ENCODE measurements at places on chromosomes 4 and X.

GRCh38 chr4:174401471-174402130 is 117.9 kb downstream of the CEP44 start:
- DNase-seq, result no peak

DNA sequence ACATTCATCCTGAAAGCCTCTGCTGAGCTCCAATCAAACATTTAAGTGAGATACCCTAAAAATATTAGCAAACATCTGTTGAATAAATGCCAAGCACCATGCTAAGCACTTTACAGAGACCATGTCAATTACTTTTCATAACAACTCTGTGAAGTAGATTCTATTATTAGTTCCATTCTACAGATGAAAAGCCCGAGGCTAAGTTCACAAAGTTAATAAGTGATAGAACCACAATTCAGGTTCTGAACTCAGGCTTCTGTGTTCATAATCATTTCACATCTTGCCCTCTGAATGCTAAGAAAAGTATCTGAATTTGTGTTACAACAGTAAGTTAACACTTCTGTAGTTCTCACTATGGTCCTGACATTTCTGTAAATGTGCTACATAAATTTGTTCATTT is 27.4 kb downstream of the SEL1L3 start:
- no peak for DNase-seq

DNA sequence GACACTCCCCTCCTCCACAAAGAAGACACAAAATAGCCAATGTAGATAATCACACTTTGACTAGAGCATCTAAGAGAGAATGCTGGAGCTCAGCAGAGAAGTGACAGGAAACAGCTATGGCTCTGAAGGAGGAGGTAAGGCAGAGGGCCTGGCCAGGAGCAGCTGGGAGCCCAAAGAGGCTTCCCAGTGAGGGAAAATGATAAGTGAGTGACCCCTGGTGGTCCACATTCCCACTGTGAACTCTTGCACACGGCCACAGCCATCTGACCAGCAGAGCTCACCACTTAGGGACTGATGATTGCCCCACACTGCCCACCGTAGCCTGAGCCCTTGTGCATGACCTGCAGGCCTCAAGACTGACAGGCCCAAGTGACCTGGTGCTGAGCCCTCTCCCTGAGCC is 162.7 kb upstream of the GALNTL6 start:
- no peak for DNase-seq

DNA sequence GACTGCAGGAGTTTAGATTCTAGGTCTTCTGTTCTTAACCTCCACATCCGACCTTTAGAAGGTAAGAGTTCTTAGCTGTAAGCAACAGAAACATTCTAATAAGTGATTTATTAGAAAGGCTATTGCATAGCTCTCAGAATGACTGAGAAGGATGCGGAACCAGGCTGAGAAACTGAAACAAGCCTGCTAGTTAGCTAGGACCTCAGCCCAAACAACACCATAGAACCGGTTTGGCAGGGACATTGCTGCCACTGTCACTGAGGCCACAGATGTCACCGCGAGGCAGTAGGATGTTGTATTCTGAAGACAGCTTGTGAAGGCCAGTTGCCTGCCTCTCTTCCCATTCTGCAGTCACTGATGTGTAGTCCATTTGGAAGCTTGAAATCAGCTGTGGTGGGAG is 160.0 kb upstream of the ARX start:
- no peak for DNase-seq

DNA sequence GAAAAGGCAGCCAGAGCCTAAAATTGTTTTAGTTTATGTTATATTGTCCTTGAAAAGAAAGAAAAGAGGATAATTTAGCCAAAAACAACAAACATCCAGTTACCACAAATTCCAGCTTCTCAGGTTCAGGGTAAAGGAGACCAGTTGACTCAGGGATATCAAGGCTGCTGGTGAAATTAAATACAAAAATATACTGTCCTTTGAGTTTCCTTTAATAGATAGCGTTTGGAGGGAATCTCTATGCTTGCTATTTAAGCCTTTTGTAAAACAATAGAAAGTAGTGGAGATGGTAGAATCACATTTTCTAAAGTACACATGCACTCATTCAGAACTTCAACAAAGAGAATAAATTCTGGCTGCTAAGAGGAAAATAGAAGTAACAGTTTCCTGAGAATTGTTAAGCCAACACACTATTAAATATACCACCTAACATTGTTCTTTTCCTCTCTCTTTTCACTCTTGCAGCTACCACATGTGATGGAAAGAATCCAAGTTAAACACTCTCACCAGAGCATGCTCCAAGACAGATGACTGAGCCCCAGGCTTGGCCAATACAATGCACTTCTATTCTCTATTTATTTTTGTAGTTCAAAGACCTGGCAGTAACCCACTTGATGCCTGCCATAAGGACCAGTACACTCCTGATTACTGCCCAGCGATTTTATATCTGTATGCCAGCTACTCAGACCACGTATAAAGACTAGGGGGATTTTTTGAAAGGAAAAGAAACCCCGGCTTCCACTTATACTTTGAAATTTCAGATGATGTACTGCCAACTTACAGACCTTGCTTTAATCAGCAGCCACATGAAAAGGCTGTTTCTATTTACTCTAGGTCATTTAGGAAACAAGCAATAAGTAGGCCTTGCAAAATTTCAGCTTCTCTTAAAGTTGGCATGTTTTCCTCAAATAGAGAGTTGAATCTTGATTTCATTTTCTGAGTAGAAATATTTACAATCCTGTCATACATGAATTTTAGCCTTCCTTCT is 756.9 kb downstream of the FAT4 start:
- peak; percentile 12 for DNase-seq

DNA sequence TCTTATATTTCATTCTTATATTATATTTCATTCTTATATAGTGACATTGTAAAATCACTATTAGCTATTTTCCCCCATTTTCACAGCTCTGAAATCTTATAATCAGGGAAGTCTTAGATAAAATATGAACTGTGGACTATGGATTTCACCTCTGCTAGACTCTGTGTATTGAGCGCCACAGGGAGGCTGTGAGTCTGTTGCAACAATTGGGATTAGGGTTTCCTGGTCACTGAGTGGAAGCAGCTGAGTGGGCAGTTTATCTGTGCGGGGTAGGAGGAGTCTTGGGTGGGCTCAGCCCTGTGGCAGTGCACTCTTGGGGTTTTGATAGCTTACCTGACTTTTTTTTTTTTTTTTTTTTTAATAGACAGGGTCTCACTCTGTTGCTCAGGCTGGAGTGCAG is 249.5 kb downstream of the PTTG2 start:
- no peak for DNase-seq

- no peak for DNase-seq
Observed at GRCh38 chrX:109739625-109740432, 6.8 kb upstream of the ACSL4 start.
